ENCODE measurements at places on chromosomes 12 and 14.

DNA sequence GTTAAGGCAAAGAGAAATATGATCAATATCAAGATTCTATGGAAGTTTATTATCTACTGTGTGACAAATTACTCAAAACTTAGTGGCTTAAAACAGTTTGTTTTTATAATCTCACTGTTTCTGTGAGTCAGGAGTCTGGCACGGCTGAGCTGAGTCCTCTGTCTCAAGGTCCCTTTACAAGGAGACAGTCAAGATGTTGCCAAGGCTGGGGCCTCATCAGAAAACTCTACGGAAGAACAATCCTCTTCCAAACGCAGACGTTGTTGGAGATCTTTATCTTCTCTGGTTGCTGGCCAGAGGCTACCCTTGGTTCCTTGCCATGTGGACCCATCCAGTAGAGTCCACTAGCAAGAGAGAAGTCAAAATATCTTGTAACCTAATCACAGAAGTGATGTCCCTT is 100.6 kb upstream of the CCND2 start:
- DNase-seq: no peak

DNA sequence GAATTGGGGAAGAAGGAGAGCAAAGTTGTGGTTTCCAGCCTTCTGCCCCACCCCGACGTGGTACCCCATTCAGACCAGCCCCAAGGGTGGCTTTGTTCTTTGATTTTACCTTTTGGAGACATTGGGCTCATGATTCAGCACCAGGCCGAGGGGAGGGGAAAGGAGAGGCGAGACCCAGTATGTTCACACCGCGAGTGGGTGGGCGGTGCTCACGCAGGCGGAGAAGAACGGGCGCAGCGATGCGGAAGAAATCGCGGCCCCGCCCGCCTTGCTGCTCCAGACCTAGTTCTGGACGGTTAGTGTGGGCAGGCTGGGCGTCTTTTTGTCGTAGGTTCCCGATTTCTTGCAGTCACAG is 963 bp downstream of the ATL1 start:
- DNase-seq: peak; percentile 37

GRCh38 chr12:83183132-83183531 is 496.4 kb downstream of the TMTC2 start:
- DNase-seq: no peak

- DNase-seq: peak; percentile 79
Measured at GRCh38 chr12:40225984-40226602, 1.3 kb downstream of the LRRK2 start.

- no peak for DNase-seq
Measured at GRCh38 chr12:107029081-107029480, 42.1 kb upstream of the MTERF2 start.

- DNase-seq: no peak
Measured at GRCh38 chr12:28034271-28034670, 61.7 kb upstream of the PTHLH start.

GRCh38 chr12:80406253-80406652 is 37.8 kb upstream of the PTPRQ start:
- no peak for DNase-seq

- no peak for DNase-seq
Measured at GRCh38 chr14:69569859-69570258, 4.8 kb downstream of the CCDC177 start.

DNA sequence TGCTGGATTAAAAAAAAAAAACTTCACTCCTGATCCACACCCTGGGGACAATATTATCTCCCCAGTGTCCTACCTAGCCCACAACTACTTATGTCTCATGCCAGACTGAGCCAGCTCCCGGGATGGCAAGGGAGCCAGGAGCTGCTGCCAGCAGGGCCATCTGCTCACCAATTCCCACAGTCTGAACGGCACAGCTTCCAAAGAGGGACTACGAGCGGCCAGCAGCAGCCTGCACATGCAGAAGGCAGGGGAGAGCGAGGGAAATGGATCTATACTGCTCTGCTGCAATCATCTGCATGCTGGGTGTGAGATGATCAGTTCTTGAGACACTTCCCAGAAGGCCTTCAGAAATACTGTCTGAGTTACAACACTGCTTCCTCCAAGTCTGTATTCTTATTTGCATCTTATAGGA is 11.1 kb downstream of the SSH1 start:
- DNase-seq: peak; percentile 56

DNA sequence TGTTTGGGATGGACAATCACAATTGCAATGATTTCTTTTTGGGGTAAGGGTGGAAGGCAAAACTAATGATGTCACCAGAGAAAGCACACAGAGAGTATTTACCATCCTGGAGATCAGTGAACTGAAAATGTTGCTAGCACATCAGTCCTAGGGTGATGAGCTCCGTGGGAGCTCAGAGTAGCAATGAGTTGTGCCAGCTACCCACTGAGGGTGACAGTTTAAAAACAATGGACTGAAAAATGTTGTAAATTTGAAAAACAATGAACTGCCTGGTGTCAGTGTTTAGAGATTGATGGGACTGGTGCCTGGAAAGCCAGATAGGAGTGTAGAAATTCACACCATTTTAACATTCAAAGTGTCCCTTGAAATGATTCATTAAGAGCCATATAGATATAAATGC is 198.5 kb downstream of the ATP23 start:
- no peak for DNase-seq

- DNase-seq: no peak
Measured at GRCh38 chr12:58541300-58541690, 379.0 kb downstream of the LRIG3 start.

DNA sequence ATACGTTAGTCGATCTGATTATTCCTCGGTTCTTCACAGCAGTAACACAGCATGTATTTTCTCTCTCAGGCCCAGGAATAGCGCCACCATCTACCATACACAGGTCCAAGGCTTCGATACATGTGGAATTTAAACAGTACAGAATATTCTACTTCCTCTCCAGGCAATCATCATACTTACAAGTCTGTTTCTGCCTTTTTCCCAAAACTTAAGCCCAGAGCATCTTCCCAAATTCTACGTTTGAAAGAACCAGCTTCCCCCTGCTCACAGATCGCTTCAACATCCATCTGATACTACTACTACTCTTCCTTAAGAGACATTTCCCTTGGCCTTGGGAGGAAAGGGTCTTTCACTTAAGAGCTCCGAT is 626 bp downstream of the TXNDC16 start:
- no peak for DNase-seq

DNA sequence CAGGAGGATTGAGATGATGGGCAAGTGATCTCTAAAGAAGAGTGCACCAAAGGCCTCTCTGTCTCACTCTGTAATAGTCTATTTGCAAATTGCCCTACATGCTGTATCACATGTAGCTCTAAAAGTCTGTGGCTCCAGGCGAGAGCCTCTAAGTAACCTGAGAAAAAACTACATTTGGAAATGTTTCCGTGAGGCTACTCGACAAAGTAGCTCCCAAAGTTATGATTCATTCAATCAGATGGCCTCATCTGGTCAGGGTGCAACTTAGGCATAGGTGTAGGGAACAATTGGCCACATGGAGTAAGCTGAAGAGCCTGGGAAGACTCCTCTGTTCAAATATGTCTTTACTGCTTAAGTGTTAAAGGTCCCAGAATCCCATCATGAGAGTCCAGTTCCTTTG is 155.4 kb upstream of the PLEKHG7 start:
- DNase-seq: no peak

DNA sequence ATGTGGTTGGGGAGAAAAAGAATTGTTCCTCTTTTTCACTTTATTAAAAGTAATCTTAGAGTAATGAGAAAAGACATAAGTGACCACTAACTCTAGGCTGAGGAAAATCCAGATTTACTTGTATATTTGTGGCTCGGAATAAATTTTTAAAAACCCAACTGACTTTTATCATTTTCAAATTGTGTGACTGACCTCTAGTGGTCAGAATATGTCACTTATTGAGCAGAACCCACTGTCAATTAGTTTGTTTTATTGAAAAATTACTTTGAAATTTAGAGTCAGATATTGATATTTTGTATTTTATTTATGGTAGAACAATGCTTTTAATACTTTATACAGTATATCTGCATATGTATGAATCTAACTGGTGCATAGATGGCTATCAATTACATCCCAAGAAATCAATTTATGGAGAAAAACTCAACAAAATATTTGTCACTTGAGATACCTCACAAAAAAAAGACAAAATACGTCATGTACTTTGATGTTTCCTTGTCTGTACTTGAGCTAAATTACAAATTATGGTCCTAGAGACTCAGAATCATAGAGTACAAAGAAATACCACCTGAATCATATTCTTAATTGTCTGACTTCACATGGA is 229.4 kb downstream of the CNTN1 start:
- no peak for DNase-seq

- peak; percentile 32 for DNase-seq
Measured at GRCh38 chr12:75489613-75490210, 9.2 kb downstream of the GLIPR1 start.

- no peak for DNase-seq
Measured at GRCh38 chr12:63967358-63968145, 123.1 kb downstream of the SRGAP1 start.

GRCh38 chr14:30005114-30005808 is 77.6 kb upstream of the PRKD1 start:
- DNase-seq: no peak

DNA sequence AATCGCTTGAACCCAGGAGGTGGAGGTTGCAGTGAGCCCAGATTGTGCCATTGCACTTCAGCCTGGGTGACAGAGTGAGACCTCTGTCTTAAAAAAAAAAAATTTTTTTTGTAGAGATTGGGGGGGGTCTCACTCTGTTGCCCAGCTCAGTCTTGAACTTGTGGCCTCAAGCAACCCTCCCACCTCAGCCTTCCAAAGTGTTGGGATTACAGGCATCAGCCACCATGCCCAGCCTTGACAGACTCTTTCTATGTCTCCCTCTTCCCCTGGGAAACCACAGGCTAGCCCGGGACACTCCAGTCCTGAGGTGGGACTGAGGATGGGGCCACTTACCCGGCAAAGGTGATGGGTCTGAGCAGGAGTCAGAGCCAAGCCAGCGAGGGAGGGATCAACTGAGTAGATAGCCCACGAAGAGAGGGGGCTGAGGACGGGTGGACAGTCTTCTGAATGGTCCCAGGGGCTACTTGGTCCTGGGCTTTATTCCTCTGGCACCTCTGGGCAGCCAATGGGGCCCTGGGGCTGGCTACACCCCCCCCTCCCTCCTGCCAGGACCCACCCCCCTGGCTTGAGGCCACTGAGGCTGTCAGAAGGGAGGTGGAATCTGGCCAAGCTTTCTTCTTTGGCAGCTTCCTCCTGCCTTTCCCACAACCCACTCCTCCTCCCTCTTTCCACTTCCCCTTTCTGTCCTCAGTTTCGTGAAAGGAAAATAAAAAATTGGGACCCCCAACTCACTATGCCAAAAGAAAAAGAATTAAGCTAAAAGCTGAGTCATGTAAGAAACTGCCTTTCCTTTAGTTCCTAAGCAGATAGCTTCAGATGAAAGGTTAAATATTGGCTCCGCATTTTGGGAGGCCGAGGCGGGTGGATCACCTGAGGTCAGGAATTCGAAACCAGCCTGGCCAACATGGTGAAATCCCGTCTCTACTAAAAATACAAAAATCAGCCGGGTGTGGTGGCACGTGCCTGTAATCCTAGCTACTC is at the start of gene SDS:
Gene SDS (minus strand): TSS at position 453 of the 981 bp plus-strand sequence. CDS start 4,179 bp downstream, outside the sequence.
- DNase-seq: peak; percentile 58

GRCh38 chr12:19085090-19085489 is 44.4 kb upstream of the PLEKHA5 start:
- DNase-seq: no peak

GRCh38 chr14:67641902-67642749 is 22.4 kb downstream of the ARG2 start:
- no peak for DNase-seq

DNA sequence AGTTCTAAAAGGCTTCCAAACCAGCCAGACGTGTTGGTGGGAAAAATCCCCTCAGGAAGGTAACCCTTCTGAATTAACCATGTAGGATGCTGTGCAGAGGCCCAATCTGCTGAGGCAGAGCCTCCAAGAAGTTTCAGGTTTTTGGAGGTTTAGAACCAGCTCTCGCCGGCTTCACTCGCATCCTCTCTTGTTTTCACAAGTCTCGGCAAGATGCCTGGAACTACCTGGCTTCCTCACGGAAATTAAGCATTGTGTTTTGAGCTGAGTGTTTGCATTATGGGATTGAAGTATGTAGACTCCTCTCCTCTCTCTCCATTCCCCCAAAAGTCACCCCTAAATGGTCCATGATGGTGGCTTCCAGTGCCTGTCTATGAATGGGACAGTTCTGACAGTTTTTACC is 20.6 kb downstream of the LTBP2 start:
- DNase-seq: no peak

GRCh38 chr12:92134638-92135274 is 10.9 kb downstream of the BTG1 start:
- peak; percentile 76 for DNase-seq

DNA sequence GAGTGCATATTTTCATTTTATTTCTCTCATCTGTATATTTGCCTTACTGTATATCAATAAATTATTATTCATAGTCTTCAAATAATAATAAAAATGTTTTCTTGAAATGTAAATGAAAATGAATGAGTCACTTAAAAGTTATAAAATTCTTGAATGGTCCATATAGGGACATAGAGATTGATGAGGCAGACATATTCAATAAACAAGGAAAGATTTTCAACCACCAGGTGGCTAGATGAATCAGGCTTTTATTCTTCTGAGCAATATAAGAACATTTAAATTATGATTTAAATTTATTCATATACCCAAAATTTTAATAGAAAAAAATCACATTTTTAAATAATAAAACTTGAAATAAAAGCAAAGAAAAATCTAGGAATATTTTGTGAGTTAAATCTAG is 249.5 kb downstream of the ACSS3 start:
- DNase-seq: no peak

- DNase-seq: peak; percentile 87
Measured at GRCh38 chr12:6950811-6951540, at the start of gene PTPN6. Gene PTPN6, plus strand, starts transcription at chr12:6951356. Its CDS starts 157 bp downstream, at chr12:6951513.

DNA sequence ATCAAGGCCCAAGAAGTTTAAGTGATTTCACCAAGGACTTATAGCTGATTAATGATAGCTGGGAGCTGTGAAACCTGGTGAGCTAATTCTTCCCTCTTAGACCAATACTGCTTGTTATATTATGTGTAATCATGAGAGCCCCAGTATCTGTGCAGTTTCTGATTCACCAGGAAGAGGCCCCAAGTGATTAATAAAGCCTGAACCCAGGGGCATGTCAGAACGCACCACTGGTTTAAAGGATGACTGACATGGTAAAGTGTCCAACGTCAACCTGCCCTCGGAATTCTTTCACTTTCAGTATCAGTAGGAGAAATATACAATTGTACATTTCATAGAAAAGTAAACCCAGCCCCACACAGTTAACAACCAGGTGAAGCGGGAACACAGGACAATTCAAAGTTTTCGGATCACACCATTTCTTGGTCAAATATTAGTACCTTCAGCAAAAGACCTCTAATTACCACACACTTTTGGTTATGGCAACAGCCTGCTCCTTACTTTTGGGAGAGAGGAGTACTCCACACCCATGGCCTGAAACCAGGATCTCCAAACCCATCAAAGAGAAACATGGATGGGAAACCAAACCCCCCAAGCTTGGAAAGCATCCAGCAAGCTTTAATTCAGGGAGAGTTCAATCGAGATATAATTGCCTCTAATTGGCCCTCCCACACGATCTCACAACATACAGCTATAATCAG is 28.5 kb downstream of the TMCC3 start:
- DNase-seq: peak; percentile 83

- DNase-seq: no peak
Measured at GRCh38 chr14:99118046-99118721, 153.8 kb downstream of the BCL11B start.

- no peak for DNase-seq
Measured at GRCh38 chr14:20501346-20501745, 4.0 kb upstream of the RNASE10 start.
